ENCODE measurements at places on chromosomes 3 and 15. TPM values are rescaled to one million over a fixed set of nuclear protein-coding genes. Genes with fewer than 3 reads are reported as not detected.

- H3K4me1 ChIP-seq, result no peaks in the 10 kb centered on the region
- no peak overlapping the region for H3K4me3 ChIP-seq
- no peak for DNase-seq
- H3K27ac ChIP-seq, result no peak overlapping the region
- no peaks in the 10 kb centered on the region for H3K27me3 ChIP-seq
- H3K36me3 ChIP-seq, result no peaks in the 10 kb centered on the region
These were observed 42.7 kb downstream of the CADPS start for GRCh38 chr3:62832553-62832952.

GRCh38 chr3:127044996-127045395 lies 62.1 kb downstream of the PLXNA1 start:
- H3K36me3 ChIP-seq, result no peaks in the 10 kb centered on the region
- DNase-seq, result peak; percentile 50
- peaks cover 10% of the 10 kb centered on the region for H3K4me1 ChIP-seq
- H3K4me3 ChIP-seq, result no peak overlapping the region
- peak overlapping the region; percentile 4 for H3K27ac ChIP-seq
- no peaks in the 10 kb centered on the region for H3K27me3 ChIP-seq

- H3K27ac ChIP-seq, result no peak overlapping the region
- H3K4me3 ChIP-seq, result no peak overlapping the region
- no peak for DNase-seq
These were observed 18.6 kb downstream of the DCP1A start for GRCh38 chr3:53328746-53329145.

DNA sequence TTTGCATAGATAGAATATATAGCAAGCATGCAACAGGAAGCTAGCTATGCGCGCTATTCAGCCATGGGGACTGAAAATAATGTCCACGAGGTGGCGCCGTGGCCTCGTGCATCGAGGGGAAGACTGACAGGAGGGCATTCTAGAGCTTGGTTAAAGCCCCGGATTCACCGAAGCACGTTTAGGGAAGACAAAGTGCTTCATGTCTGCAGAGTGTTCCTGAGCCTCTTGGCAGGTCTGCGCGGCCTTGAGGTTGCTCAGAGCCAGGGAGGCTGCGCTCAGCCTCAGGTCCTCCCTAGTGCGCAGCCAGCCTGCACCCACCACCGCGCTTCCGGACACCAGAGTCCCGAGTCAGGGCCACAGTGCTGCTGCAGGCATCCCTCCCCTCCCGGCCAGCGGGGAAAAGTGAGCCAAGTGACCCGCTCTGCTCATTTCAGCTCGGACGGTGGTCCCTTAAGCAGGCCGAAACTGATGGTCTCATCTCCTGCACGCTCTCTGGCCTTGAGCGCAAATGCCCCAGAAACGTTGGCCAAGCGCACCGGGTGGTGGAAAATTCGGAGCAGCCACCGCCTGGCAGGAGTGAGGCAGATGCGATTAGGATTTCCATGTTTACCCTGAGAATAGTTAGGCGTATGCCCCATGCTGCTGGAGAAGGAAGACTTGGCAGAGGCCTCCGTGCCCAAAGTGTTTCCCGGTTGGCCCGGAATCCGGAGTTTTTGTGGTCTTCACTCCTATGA lies 24.8 kb downstream of the GABRA5 start:
- no peaks in the 10 kb centered on the region for H3K27me3 ChIP-seq
- no peaks in the 10 kb centered on the region for H3K4me1 ChIP-seq
- H3K27ac ChIP-seq, result no peak overlapping the region
- peak overlapping the region; percentile 41 for H3K4me3 ChIP-seq

- no peak for DNase-seq
- H3K36me3 ChIP-seq, result no peaks in the 10 kb centered on the region
- no peak overlapping the region for H3K27ac ChIP-seq
- no peak overlapping the region for H3K4me3 ChIP-seq
- H3K27me3 ChIP-seq, result no peaks in the 10 kb centered on the region
- H3K4me1 ChIP-seq, result no peaks in the 10 kb centered on the region
These were observed 164.4 kb downstream of the OPA1 start for GRCh38 chr3:193757457-193757856.

GRCh38 chr3:53223025-53223424 lies 32.8 kb downstream of the TKT start:
- H3K36me3 ChIP-seq, result peaks cover 8% of the 10 kb centered on the region
- H3K27me3 ChIP-seq, result no peaks in the 10 kb centered on the region
- no peak overlapping the region for H3K27ac ChIP-seq

DNA sequence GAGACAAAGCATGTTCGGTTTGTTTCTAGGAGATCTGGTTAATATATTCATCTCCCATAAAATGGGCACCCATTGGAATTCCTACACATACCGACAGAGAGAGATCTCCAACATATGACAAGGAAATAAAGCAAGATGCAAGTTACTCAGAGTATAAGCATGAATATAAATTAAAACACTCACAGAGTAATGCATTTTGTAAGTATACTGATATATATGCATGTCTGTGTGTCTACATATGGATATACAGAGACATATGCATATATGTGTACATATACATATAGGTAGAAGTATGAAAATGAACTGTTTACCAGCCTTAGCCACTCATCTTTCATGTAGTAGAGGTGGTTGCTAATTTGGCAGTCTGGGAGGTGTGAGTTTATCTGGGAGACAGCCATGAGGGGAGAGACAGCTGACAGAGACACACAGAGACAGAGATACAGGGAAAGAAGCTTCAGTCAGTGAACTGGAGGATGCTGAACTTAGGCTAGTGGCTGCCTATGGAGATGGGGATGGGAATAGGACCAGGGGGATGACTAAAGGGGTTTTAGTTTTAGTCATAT lies 134.5 kb downstream of the NTRK3 start:
- no peak overlapping the region for H3K27ac ChIP-seq
- no peaks in the 10 kb centered on the region for H3K27me3 ChIP-seq
- no peak for DNase-seq
- no peaks in the 10 kb centered on the region for H3K4me1 ChIP-seq
- no peaks in the 10 kb centered on the region for H3K36me3 ChIP-seq

DNA sequence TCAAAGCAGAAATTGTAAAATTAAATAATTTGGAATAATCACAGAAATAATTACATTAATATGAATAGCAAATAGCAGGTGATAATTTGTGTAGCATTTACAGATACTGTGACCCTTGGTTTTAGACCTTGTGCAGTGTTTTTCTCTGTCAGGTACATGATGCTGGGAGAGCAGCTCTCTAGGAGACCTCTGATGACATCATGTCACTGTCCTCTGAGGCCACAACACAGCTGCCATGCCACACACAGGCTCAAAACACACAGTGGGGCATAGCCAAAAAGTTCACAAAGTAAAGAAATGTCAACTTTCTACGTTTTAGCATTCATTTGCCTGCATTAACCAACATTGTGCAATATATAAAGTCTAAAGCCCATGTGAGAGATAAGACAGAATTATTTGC lies 71.8 kb upstream of the ZBTB20 start:
- no peaks in the 10 kb centered on the region for H3K4me1 ChIP-seq
- H3K4me3 ChIP-seq, result no peak overlapping the region
- no peaks in the 10 kb centered on the region for H3K27me3 ChIP-seq
- no peaks in the 10 kb centered on the region for H3K36me3 ChIP-seq
- DNase-seq, result no peak
- no peak overlapping the region for H3K27ac ChIP-seq

DNA sequence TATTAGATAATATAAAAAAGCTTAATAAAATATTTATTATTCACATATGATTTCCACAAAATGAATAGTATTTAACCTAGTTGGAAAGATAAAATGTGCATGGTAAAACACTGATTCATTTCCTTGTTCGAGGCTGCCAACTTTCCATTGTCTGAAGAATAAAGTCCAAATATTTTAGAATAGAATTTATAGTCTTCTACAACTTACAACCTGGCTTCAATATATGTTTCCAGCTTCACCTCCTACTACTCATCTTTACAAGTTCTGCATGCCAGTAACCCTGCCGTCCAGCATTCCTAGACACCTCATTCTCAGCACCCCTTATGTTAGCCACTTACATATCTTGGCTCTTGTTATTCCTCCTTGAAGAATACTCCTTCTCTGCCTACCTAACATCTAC lies 244.5 kb downstream of the FGF12 start:
- no peak for DNase-seq
- no peaks in the 10 kb centered on the region for H3K4me1 ChIP-seq
- H3K27ac ChIP-seq, result no peak overlapping the region
- no peaks in the 10 kb centered on the region for H3K36me3 ChIP-seq

GRCh38 chr15:61200626-61201025 lies 28.5 kb downstream of the RORA start:
- H3K36me3 ChIP-seq, result no peaks in the 10 kb centered on the region
- DNase-seq, result no peak
- no peak overlapping the region for H3K27ac ChIP-seq

GRCh38 chr3:103729547-103729946 lies 1294.7 kb downstream of the ZPLD1 start:
- H3K27ac ChIP-seq, result no peak overlapping the region
- no peaks in the 10 kb centered on the region for H3K36me3 ChIP-seq
- H3K4me1 ChIP-seq, result no peaks in the 10 kb centered on the region
- no peak overlapping the region for H3K4me3 ChIP-seq

DNA sequence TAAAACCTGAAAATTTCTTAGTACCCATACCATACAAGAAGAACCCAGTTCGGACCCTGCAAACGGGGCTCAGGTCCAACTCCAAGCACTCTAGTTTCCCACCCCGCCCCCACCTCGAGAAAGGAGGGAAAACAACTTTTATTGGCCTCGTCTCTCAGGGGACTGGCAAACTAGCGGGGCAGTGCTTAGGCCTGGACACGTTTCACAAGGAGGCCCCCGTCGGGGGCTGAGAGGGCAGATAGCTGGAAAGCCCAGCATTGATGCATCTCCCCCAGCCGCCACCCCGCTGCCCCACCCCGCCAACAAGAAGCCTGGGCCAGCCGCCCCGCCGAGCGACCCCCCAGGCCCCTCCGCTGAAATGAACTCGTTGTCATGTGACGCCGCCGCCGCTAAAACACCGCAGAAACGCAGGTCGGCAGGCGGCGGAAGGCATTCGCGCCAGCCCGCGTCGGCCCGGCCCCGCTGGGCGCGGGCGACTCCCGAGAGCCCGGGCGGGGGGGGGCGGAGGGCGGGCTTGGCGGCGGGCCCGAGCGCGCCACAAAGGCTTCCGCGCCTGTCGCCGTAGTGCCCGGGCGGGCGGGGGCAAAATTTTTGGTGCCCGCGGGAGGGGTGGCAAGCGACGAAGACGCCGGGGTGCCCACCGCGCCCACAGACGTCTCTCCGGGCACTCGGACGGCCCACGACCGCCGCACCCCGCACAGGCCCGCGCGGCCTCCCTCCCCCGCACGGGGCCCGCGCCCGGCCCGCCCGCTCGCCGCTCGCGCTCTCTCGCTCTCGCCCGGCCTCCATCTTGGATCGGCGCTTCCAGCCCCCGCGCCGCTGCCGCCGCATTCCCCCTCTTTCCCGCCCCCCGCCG lies 634 bp downstream of the STAG1 start:
- peak overlapping the region; percentile 100 for H3K27ac ChIP-seq
- H3K27me3 ChIP-seq, result no peaks in the 10 kb centered on the region
- peak overlapping the region; percentile 93 for H3K4me3 ChIP-seq

- no peaks in the 10 kb centered on the region for H3K36me3 ChIP-seq
- H3K4me3 ChIP-seq, result no peak overlapping the region
- H3K27me3 ChIP-seq, result no peaks in the 10 kb centered on the region
- DNase-seq, result no peak
These were observed 103.0 kb upstream of the TBL1XR1 start for GRCh38 chr3:177300039-177300833.

GRCh38 chr3:149086232-149086988 lies at the start of gene HLTF:
HLTF (minus strand) TSS chr3:149086533; CDS start chr3:149086336, 197 bp downstream.
- no peaks in the 10 kb centered on the region for H3K36me3 ChIP-seq
- no peaks in the 10 kb centered on the region for H3K27me3 ChIP-seq
- peak within 1 kb of the TSS; percentile 51 for H3K4me3 ChIP-seq

DNA sequence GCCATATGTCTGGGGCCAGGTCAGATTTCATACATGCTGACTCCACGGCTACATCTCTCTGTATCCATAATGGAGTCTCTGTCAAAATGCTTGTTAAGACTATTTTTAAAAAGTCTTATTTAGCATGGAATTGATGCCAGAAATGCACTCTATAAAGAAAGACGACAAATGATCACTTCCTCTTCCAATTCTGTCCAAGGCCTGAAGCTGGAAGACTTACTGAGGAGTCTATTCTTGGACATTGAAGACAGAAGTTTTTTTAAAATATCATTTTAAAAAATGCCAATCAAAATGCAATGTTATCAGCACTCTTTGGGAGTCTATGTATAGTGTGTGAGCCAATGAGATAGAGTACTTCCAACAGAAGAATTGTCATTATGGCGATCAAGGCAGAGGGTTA lies 27.9 kb upstream of the NMNAT3 start:
- H3K27me3 ChIP-seq, result no peaks in the 10 kb centered on the region
- no peak overlapping the region for H3K27ac ChIP-seq
- no peaks in the 10 kb centered on the region for H3K36me3 ChIP-seq
- no peak for DNase-seq
- H3K4me3 ChIP-seq, result no peak overlapping the region
- H3K4me1 ChIP-seq, result no peaks in the 10 kb centered on the region

Gene TMC3
- total RNA-seq, result 0.15 TPM

Gene C2CD4A
- 0.66 TPM for total RNA-seq

Gene SEMA3F
- 49.8 TPM for total RNA-seq

Gene SCAANT1
- total RNA-seq, result not detected

Gene PP2D1
- not detected for total RNA-seq

Gene GABRR3
- total RNA-seq, result not detected

Gene C3orf52
- 8.5 TPM for total RNA-seq

Gene DPPA2
- total RNA-seq, result not detected

Measured in breast epithelium (tissue), 4 donors.